A549 treated with Mapracorat at 1 μM for 4 hours (cell line): ENCODE measurements at places on chromosomes 13 and 19. TPM values are rescaled to one million over a fixed set of nuclear protein-coding genes. Genes with fewer than 3 reads are reported as not detected.

The ERCC1 gene
- total RNA-seq = 146 to 172 TPM (median 160 TPM) in 5 replicates

The POMP gene
- total RNA-seq = 105 to 133 TPM (median 111 TPM) in 5 replicates

The C1QTNF9 gene
- total RNA-seq = not detected in 5 replicates

The CERS4 gene
- 2.7 to 4.2 TPM (median 3.8 TPM) in 5 replicates for total RNA-seq

The ZNF790 gene
- total RNA-seq = 0.13 to 0.28 TPM (median 0.19 TPM) in 5 replicates

The ZNF575 gene
- total RNA-seq = 1.5 to 2.5 TPM (median 1.8 TPM) in 5 replicates
